Thoracic aorta (tissue), 2 donors: ENCODE measurements at places on chromosomes 5 and 9.

GRCh38 chr5:41527201-41527779 is 16.9 kb upstream of the PLCXD3 start:
- no peaks in the 10 kb centered on the region for H3K4me1 ChIP-seq
- no peak for DNase-seq
- no peak overlapping the region for H3K4me3 ChIP-seq
- H3K27ac ChIP-seq, result no peak overlapping the region
- no peaks in the 10 kb centered on the region for H3K36me3 ChIP-seq

DNA sequence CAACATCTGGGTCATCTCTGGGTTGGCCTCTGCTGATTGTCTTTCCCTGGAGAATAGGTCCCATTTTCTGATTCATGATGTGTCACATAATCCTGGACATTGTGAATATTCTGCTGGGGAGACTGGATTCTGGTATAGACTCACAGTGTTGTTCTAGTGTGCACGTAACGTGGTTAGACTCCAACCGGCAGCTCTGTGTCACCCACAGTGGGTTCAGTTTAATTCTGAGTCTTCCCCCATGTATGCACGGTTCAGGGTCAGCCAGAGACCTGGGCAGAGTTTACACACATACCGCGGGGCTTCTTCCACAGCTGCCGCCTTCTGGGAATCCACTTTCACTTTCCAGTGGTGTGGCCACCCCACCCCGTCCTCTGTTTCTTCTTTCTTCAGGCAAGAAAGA is 38.0 kb upstream of the LRRC14B start:
- no peak overlapping the region for H3K27ac ChIP-seq
- H3K4me1 ChIP-seq, result no peaks in the 10 kb centered on the region
- H3K27me3 ChIP-seq, result no peaks in the 10 kb centered on the region
- no peak overlapping the region for H3K4me3 ChIP-seq
- H3K36me3 ChIP-seq, result no peaks in the 10 kb centered on the region
- no peak for DNase-seq

- H3K4me1 ChIP-seq, result peaks cover 13% of the 10 kb centered on the region
- peaks cover 93% of the 10 kb centered on the region for H3K36me3 ChIP-seq
- no peak overlapping the region for H3K4me3 ChIP-seq
- no peaks in the 10 kb centered on the region for H3K27me3 ChIP-seq
- DNase-seq, result no peak
- H3K27ac ChIP-seq, result peak overlapping the region; percentile 72
Observed at GRCh38 chr9:35714579-35715252, 17.3 kb downstream of the TLN1 start.

DNA sequence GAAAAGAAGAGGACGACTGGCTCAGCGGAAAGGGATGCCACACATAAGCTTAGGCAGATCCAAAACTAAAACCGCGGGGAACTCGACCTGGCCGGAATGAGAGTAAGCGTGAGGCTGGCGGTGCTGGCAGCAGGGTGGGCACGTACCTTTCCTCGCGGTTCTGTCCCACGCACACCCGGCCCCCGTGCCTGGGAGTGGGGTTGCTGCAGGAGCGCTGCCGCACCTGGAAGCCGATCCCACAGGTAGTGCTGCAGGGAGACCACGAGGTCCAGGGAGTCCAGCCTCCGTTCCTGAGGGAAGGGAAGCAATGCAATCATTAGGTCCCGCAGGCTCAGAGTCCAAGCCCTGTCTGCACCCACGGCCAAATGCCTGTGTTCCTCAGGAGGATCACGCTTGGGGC is 427.0 kb downstream of the SEMA5A start:
- H3K27ac ChIP-seq, result no peak overlapping the region
- no peaks in the 10 kb centered on the region for H3K4me1 ChIP-seq
- no peak overlapping the region for H3K4me3 ChIP-seq
- no peaks in the 10 kb centered on the region for H3K36me3 ChIP-seq

- no peak overlapping the region for H3K4me3 ChIP-seq
- peak overlapping the region; percentile 71 for H3K27ac ChIP-seq
Observed at GRCh38 chr9:92620845-92621244, 49.1 kb downstream of the IPPK start.

DNA sequence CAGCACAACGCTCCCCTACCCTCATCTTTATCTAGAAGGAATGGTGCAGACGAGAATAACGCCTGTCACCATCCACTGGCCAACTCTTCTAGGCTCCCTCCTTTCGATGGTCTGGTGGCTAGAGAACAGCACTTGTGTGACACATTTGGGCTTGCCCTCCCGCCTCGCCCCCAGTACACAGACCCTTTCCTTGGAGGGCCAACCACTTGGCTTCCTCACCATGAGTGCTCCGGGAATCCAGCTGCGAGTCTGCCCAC is 1.4 kb downstream of the GNAQ start:
- H3K36me3 ChIP-seq, result no peaks in the 10 kb centered on the region
- no peak for DNase-seq
- peaks cover 37% of the 10 kb centered on the region for H3K4me1 ChIP-seq
- no peaks in the 10 kb centered on the region for H3K27me3 ChIP-seq

- no peak for DNase-seq
- no peaks in the 10 kb centered on the region for H3K27me3 ChIP-seq
- H3K4me3 ChIP-seq, result no peak overlapping the region
- H3K4me1 ChIP-seq, result no peaks in the 10 kb centered on the region
Observed at GRCh38 chr9:71037521-71037920, 83.9 kb downstream of the TRPM3 start.

DNA sequence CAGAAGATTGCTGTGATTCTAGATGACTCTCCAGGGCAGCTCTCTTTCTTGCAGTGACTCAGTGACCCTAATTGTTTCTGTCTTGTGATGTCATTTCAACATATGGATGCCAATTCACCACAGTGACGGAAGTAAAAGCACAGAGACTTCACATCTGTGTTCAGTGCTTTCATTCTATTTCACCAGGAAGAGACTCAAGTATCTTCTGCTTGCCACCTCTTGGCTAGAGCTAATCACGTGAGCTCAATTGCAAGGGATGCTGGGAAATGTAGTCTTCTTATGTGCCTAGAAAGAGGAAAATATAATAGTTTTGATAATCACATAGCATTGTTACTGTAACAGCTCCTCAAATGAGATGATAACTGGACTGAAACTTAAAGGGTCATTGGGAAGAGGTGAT is 453.3 kb upstream of the KLF4 start:
- no peak overlapping the region for H3K27ac ChIP-seq
- H3K27me3 ChIP-seq, result no peaks in the 10 kb centered on the region
- H3K4me3 ChIP-seq, result no peak overlapping the region
- no peak for DNase-seq

GRCh38 chr5:68287976-68288706 is 72.6 kb downstream of the PIK3R1 start:
- H3K36me3 ChIP-seq, result peaks cover 12% of the 10 kb centered on the region
- no peaks in the 10 kb centered on the region for H3K27me3 ChIP-seq
- peak overlapping the region; percentile 81 for H3K4me3 ChIP-seq
- DNase-seq, result peak; percentile 26
- peak overlapping the region; percentile 91 for H3K27ac ChIP-seq
- peaks cover 65% of the 10 kb centered on the region for H3K4me1 ChIP-seq

- no peak for DNase-seq
- H3K4me3 ChIP-seq, result no peak overlapping the region
- no peak overlapping the region for H3K27ac ChIP-seq
- H3K27me3 ChIP-seq, result no peaks in the 10 kb centered on the region
- peaks cover 54% of the 10 kb centered on the region for H3K36me3 ChIP-seq
- H3K4me1 ChIP-seq, result no peaks in the 10 kb centered on the region
Observed at GRCh38 chr5:33468775-33469435, 28.1 kb downstream of the TARS1 start.

- DNase-seq, result peak; percentile 27
- peak overlapping the region; percentile 92 for H3K27ac ChIP-seq
- H3K36me3 ChIP-seq, result no peaks in the 10 kb centered on the region
- no peaks in the 10 kb centered on the region for H3K27me3 ChIP-seq
- peaks cover 66% of the 10 kb centered on the region for H3K4me1 ChIP-seq
Observed at GRCh38 chr5:65062469-65063083, 293.8 kb downstream of the CWC27 start.

- H3K36me3 ChIP-seq, result no peaks in the 10 kb centered on the region
- no peaks in the 10 kb centered on the region for H3K4me1 ChIP-seq
- DNase-seq, result no peak
- no peaks in the 10 kb centered on the region for H3K27me3 ChIP-seq
Observed at GRCh38 chr9:89185980-89186379, 7.4 kb upstream of the SHC3 start.

DNA sequence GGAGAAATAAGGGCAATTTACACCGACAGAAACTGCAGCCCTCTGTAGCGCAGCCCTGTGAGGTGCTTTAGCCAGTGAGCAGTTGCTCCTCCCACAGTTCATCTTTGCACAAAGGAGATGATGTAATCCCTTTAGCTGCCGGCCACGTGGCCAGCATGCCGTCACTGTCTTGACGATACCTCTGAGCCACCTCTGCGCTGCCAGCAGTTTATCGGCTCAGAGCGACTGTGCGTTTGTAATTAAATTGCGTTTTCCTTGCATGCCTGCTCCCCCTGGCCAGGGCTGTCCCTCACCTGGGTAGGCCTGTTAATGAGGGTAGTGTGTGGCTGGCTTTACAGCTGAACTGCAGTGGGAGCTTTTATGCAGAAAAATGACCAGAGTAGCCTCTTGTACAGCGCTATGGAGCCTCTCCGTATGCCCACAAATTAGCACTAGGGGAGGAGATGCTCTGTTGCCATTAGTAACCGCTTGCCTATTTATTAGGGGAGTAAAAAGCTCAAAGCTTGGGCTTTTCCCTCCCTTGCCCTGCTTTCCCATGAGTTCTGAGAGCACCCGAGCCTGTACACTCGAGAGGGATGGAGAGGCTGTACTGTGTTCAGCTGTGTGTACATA is 107.0 kb downstream of the TRIO start:
- H3K27me3 ChIP-seq, result no peaks in the 10 kb centered on the region
- DNase-seq, result no peak
- H3K27ac ChIP-seq, result peak overlapping the region; percentile 21
- H3K4me1 ChIP-seq, result peaks cover 30% of the 10 kb centered on the region

- DNase-seq, result no peak
- H3K27me3 ChIP-seq, result no peaks in the 10 kb centered on the region
- no peak overlapping the region for H3K4me3 ChIP-seq
- H3K36me3 ChIP-seq, result no peaks in the 10 kb centered on the region
- no peaks in the 10 kb centered on the region for H3K4me1 ChIP-seq
Observed at GRCh38 chr9:76302947-76303550, 91.2 kb downstream of the RFK start.

DNA sequence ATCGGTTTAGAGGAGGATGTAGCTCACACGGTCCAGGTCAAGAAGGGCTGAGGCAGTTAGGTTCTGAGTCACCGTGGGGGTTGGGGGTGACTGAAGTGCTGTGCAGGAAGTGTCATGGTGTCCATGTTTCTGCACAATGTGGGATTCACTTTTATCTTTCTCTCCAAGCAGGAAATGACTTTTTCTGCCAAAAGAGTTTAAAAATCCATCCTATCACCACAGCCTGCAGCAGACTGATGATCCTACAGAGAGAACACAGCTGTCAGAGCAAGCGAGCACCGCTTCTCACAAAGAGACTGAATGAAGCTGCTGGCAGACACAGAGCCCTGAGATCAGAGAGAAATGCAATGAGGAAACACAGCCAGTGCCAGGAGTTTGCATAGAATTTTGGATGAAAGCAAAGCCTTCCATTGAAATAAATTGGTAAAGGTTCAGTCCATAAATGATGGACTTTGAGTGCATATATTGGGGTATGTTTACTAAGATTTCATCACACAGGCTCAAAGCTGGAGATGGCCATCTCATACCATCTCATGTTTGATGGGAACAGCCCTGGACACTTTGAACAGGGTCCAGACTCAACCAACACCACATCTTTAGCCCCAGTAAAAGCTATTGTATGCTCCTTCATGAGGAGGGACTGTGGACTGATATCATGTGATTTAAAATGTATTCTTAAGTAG is 213.9 kb upstream of the FBXL7 start:
- no peaks in the 10 kb centered on the region for H3K36me3 ChIP-seq
- no peak overlapping the region for H3K27ac ChIP-seq
- no peak overlapping the region for H3K4me3 ChIP-seq
- no peaks in the 10 kb centered on the region for H3K27me3 ChIP-seq
- H3K4me1 ChIP-seq, result no peaks in the 10 kb centered on the region

- peaks cover 3% of the 10 kb centered on the region for H3K4me1 ChIP-seq
- no peaks in the 10 kb centered on the region for H3K36me3 ChIP-seq
- no peak for DNase-seq
- no peaks in the 10 kb centered on the region for H3K27me3 ChIP-seq
- H3K27ac ChIP-seq, result no peak overlapping the region
- no peak overlapping the region for H3K4me3 ChIP-seq
Observed at GRCh38 chr5:180487556-180487955, 6.6 kb upstream of the CNOT6 start.

DNA sequence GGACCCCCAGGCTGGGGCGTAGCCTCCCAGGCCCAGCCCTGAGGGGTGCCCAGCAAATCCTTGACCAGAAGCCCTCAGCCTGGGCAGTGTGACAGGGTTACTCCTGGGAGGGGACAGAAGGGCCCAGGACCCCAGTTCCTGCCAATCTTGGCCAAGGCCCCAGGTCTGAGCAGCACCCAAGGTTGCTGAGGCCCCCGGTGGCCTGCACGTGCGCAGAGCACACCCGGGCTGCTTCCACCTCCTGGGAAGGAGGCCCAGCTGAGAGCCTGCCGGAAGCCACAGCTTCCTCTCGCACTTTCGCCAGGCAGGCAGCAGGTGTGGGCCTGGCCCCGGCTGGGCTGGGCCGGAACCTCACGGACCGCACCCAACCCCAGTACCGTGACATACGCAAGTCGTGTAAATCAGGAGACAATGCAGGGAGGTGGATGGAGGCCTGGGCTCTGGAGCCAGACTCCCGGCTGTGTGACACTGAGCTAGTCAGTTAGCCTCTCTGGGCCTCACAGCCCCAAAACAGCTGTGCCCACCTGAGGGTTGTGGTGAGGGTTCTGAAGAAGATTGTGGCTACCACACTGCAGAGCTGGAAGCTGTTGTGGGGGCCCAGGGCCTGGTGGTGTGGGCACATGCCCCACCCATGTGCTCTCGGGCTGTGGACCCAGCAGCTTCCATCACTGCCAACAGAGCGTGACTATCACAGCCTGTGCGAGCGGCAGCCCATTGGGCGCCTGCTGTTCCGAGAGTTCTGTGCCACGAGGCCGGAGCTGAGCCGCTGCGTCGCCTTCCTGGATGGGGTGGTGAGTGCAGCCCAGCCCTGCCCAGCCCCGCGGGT is 5.1 kb downstream of the GRK6 start:
- H3K4me1 ChIP-seq, result peaks cover 40% of the 10 kb centered on the region
- H3K27me3 ChIP-seq, result no peaks in the 10 kb centered on the region
- H3K4me3 ChIP-seq, result no peak overlapping the region
- H3K27ac ChIP-seq, result no peak overlapping the region
- no peak for DNase-seq
- H3K36me3 ChIP-seq, result peaks cover 41% of the 10 kb centered on the region

- H3K27me3 ChIP-seq, result no peaks in the 10 kb centered on the region
- no peak overlapping the region for H3K4me3 ChIP-seq
- H3K27ac ChIP-seq, result peak overlapping the region; percentile 79
- H3K36me3 ChIP-seq, result no peaks in the 10 kb centered on the region
- peaks cover 37% of the 10 kb centered on the region for H3K4me1 ChIP-seq
Observed at GRCh38 chr9:105299190-105299854, 54.9 kb downstream of the SLC44A1 start.
